ENCODE measurements at places on chromosomes 2 and 18.

DNA sequence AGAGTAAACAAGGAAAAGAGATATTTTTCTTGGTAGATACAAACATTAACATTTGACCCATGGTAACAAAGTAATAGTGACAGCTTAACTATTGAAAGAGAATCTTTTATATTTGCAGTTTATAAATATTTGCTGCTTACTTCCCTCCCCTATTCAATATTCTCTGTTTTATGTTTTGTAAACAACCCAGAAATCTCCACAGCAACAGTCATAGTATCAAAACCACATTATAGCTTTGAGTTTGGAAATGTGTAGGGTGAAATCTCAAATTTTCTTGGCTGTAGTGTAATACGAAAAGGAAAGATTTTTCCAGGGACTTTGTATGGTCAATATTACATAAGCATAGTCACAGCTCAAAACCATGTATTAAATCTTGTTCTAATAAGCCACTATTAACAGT is 511.2 kb downstream of the METTL4 start:
- no peak for DNase-seq

- no peak for DNase-seq
Observed at GRCh38 chr2:39411181-39411944, 25.7 kb downstream of the MAP4K3 start.

- no peak for DNase-seq
Observed at GRCh38 chr2:114859726-114860510, 417.5 kb downstream of the DPP10 start.

DNA sequence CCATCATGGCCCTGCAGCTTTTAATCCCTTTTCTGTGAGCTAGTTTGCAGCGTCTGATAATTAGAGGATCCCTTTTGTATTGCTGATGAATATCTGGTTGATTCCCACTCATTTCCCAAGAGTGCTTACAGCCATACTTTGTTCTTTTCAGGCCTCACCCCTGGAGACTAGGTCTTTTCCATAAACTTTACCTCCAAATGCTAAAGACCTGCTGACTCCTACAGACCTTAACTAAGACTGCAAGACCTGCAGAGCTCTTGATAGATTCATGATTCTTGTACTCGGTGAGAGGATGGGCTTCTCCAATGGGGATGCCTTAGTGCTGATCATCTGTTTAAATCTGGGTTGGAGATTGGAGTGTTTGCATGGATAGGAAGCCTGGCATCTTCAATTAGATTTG is 33.1 kb upstream of the DYNAP start:
- DNase-seq: no peak

- DNase-seq: no peak
Observed at GRCh38 chr2:216327447-216327935, 44.8 kb downstream of the MARCHF4 start.

GRCh38 chr2:163711258-163711657 is 24.6 kb downstream of the FIGN start:
- DNase-seq: no peak

Data from NCI-H1092 (cell line).